ENCODE measurements at places on chromosomes 4 and X. TPM values are rescaled to one million over a fixed set of nuclear protein-coding genes. Genes with fewer than 3 reads are reported as not detected.

GRCh38 chr4:21768349-21769310 is 179.9 kb downstream of the KCNIP4 start:
- no peaks in the 10 kb centered on the region for H3K36me3 ChIP-seq
- H3K27me3 ChIP-seq, result no peaks in the 10 kb centered on the region
- no peaks in the 10 kb centered on the region for H3K4me1 ChIP-seq
- DNase-seq, result peak; percentile 28
- H3K4me3 ChIP-seq, result no peak overlapping the region
- H3K27ac ChIP-seq, result no peak overlapping the region

- no peak for DNase-seq
- no peaks in the 10 kb centered on the region for H3K4me1 ChIP-seq
- no peaks in the 10 kb centered on the region for H3K27me3 ChIP-seq
- no peak overlapping the region for H3K27ac ChIP-seq
Measured at GRCh38 chr4:105998171-105999063, 103.1 kb downstream of the NPNT start.

GRCh38 chrX:70268034-70268433 is at the start of gene ARR3:
Gene ARR3 (plus strand): TSS chrX:70268334. CDS start chrX:70269386, 1,052 bp downstream.
- H3K4me3 ChIP-seq, result no peak within 1 kb of the TSS
- no peaks in the 10 kb centered on the region for H3K27me3 ChIP-seq

SH3D19 gene
- 37.5 TPM for total RNA-seq

SOD3 gene
- total RNA-seq, result 0.25 TPM

DNA sequence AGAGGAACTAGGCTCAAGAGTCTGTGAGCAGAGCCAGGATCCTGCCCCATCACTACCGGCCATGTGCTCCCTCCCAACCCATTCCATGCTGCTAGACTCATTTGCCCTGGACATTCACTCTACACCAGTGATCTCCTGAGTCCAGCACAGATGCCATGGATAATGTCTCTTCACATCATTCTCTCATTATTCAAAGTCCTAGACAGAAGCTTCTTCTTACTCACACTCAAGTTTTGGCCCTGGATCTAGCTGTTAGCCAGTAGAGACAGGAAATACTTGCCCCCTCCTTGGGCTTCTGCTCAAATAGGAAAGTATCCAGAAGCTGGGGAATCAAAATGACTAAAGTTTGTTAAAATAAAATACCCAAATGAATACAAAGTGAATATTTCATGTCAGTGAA is 266.8 kb upstream of the LDB2 start:
- peaks cover 13% of the 10 kb centered on the region for H3K4me1 ChIP-seq
- H3K27me3 ChIP-seq, result no peaks in the 10 kb centered on the region
- H3K27ac ChIP-seq, result no peak overlapping the region
- H3K4me3 ChIP-seq, result no peak overlapping the region
- no peak for DNase-seq

TRPC5OS gene
- total RNA-seq, result 0.07 TPM

- H3K27ac ChIP-seq, result no peak overlapping the region
- no peaks in the 10 kb centered on the region for H3K4me1 ChIP-seq
- no peak for DNase-seq
- no peak overlapping the region for H3K4me3 ChIP-seq
- H3K36me3 ChIP-seq, result no peaks in the 10 kb centered on the region
- H3K27me3 ChIP-seq, result no peaks in the 10 kb centered on the region
Measured at GRCh38 chr4:110310795-110311194, 112.4 kb upstream of the ELOVL6 start.

Data from HCT116 (cell line).